ENCODE measurements at places on chromosomes 3 and 15. TPM values are rescaled to one million over a fixed set of nuclear protein-coding genes. Genes with fewer than 3 reads are reported as not detected.
A peak's percentile ranks its signal among the peaks of the same experiment; 100 is the strongest.

GRCh38 chr3:49674497-49674983, 389 bp downstream of the APEH start:
- peak overlapping the region; percentile 87 for H3K4me3 ChIP-seq
- no peak overlapping the region for H3K27ac ChIP-seq
- DNase-seq: no peak
- H3K4me1 ChIP-seq: peaks cover 19% of the 10 kb centered on the region
- H3K36me3 ChIP-seq: peaks cover 17% of the 10 kb centered on the region

DNA sequence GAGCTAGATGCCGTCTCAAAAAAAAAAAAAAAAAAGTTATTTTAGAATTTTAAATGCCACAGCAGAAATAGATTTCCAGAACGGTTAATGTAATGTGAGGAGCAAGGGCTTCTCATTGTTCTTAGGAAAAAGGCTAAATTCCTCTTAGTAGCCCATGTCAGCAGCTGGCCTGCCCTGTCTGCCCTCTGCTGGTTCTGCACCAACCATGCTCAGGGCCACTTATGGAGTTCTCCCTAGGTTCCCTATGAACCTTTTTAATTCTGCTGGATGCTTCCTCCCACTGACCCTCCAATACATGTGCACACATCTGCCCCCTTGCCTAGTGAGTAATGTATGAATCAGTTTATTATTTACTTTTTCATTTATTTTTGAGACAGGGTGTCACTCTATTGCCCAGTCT, 32.2 kb upstream of the DPPA4 start:
- H3K4me3 ChIP-seq: no peak overlapping the region
- no peaks in the 10 kb centered on the region for H3K27me3 ChIP-seq
- H3K27ac ChIP-seq: no peak overlapping the region

- H3K27me3 ChIP-seq: no peaks in the 10 kb centered on the region
- peaks cover 20% of the 10 kb centered on the region for H3K4me1 ChIP-seq
- no peak overlapping the region for H3K27ac ChIP-seq
- H3K4me3 ChIP-seq: no peak overlapping the region
These were observed 16.0 kb downstream of the RMDN3 start for GRCh38 chr15:40739047-40739446.

- peaks cover 42% of the 10 kb centered on the region for H3K36me3 ChIP-seq
- H3K4me3 ChIP-seq: no peak overlapping the region
- no peak for DNase-seq
- H3K27ac ChIP-seq: no peak overlapping the region
- H3K27me3 ChIP-seq: no peaks in the 10 kb centered on the region
These were observed 5.5 kb downstream of the ZNF35 start for GRCh38 chr3:44654039-44654438.

DNA sequence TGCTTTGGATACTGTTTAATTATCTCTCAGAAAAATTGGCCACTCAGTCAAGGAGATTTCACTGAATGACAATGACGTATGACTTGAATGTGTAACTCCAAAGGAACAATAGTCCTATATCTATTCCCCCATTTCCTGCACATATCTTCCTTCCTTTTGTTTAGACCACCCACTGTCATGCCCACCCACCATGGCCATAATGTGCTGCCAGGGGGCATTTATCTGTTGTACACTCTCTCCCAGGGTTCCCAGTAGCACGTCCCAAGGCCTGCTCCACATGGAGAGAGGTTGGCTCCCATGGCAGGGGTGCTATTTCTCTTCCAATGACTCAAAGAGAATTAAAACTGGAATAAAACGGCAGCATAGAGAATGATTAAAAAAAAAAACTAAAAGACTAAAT, 36.8 kb upstream of the CTNNB1 start:
- peaks cover 19% of the 10 kb centered on the region for H3K4me1 ChIP-seq
- H3K36me3 ChIP-seq: no peaks in the 10 kb centered on the region
- H3K27ac ChIP-seq: no peak overlapping the region
- no peak overlapping the region for H3K4me3 ChIP-seq
- peaks cover 3% of the 10 kb centered on the region for H3K27me3 ChIP-seq

DNA sequence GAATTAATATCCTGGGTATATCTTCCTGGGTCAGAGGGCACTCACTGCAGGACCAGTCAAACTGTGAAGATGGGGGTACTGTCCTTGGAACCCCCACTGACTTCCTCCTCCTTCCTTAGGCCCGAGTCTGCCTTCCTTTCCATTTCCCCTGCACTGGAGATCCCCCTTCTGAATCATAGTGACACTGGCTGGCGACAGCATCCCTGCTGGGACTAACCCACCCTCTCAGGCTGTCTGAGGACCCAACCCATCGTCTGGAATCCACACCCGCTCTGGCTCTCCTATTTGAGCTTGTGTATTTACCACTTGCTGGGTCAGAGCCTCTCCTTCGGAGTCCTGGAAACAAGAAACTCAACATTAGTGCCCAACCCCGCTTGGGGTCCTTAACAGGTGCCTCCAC, 21.2 kb downstream of the TMEM40 start:
- no peak overlapping the region for H3K27ac ChIP-seq
- H3K4me1 ChIP-seq: no peaks in the 10 kb centered on the region
- H3K4me3 ChIP-seq: no peak overlapping the region

DNA sequence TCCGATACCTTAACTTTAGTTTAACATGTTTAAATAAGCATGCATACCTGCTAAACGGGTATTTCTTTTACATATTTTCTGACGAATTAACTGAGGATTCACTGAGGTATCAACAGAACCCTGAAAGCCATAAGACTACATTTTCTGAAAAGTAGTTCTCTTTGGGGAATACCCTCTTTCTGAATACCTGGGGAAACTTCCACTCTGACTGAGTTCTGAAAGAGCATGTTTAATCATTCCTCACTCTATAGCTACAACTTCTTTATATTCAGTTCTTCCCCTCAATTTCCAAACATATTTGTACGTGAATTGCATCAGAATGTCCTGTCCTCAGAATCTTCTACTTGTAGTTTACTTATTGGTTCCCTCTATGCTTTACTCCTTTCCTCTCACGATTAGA, 403.0 kb downstream of the ROBO1 start:
- H3K4me3 ChIP-seq: no peak overlapping the region
- no peaks in the 10 kb centered on the region for H3K27me3 ChIP-seq
- no peak for DNase-seq
- no peaks in the 10 kb centered on the region for H3K4me1 ChIP-seq

DNA sequence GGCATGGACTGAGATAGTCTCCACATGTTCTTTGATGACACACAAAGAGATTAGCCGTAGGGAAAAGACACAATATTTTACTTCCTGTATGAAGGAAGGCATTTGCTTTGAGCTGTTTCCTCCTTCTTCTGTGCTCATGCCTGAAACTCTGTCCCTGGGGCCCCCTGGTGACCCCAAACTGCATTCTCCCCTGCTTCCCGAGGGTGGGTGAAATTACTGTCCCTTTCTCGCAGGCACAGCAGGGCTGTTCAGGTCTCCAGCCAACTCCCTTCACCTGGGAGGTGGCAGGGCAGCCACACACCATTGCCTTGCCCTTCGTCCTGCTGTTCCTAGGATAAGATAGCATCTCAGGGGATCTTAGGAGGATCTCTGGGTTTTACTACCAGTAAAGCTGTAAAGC, 79.2 kb downstream of the GABRG3 start:
- no peaks in the 10 kb centered on the region for H3K27me3 ChIP-seq
- H3K27ac ChIP-seq: no peak overlapping the region

DNA sequence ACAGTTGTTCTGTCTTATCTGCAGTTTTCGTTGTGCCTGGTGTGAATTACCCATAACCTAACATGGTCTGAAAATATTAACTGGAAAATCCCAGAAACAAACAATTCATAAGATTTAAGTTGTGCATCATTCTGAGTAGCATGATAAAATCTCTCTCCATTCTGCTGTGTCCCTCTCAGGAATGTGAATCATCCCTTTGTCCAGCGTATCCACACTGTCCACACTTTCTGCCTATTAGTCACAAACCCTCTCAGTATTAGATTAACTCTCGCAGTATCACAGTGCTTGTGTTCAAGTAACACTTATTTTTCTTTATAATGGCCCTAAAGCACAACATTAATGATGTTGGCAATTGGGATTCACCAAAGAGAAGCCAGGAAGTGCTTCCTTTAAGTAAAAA, 203.2 kb downstream of the CGGBP1 start:
- H3K27me3 ChIP-seq: no peaks in the 10 kb centered on the region
- no peaks in the 10 kb centered on the region for H3K4me1 ChIP-seq
- no peaks in the 10 kb centered on the region for H3K36me3 ChIP-seq
- H3K27ac ChIP-seq: no peak overlapping the region

- peaks cover 3% of the 10 kb centered on the region for H3K36me3 ChIP-seq
- H3K4me3 ChIP-seq: no peak overlapping the region
- no peak for DNase-seq
- peaks cover 40% of the 10 kb centered on the region for H3K4me1 ChIP-seq
- H3K27me3 ChIP-seq: no peaks in the 10 kb centered on the region
These were observed 6.4 kb downstream of the IQSEC1 start for GRCh38 chr3:13066834-13067233.

GRCh38 chr3:170764017-170764416, 106.0 kb downstream of the RPL22L1 start:
- no peaks in the 10 kb centered on the region for H3K36me3 ChIP-seq
- H3K4me3 ChIP-seq: no peak overlapping the region
- no peak overlapping the region for H3K27ac ChIP-seq

DNA sequence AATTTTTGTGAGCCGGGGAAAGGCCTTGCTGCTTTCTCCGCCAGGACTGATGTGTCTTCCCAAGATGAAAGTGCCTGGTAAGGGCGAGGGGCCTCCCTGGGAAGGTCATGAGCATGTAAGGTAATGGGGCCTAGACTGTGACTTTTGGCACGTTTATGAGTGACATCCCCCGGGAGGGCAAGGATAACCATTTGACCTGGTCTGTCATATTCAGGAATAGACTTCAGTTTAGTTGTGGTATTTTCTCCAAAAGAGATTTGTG, 631 bp upstream of the CNBP start:
- H3K4me3 ChIP-seq: peak overlapping the region; percentile 97
- peak overlapping the region; percentile 98 for H3K27ac ChIP-seq
- DNase-seq: peak; percentile 19
- H3K36me3 ChIP-seq: peaks cover 30% of the 10 kb centered on the region
- peaks cover 32% of the 10 kb centered on the region for H3K4me1 ChIP-seq
- H3K27me3 ChIP-seq: no peaks in the 10 kb centered on the region

DNA sequence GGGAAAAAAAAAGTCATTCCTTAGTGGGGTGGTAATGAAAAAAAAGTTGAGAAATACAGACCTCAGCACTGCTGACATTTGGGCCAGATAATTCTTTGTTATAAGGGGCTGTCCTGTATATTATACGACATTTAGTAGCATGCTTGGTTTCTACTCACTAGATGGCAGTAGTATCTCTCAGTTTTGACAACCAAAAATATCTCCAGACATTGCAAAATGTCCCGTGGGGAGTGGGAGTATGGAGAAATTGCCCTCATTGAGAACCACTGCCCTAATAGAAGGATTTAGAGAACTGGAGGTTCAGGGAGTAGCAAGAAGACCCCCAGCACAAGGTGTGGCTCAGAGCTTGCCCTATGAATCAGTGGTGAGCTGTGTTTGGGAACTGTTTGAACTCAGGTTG, 28.6 kb upstream of the TEX264 start:
- no peak for DNase-seq
- H3K36me3 ChIP-seq: peaks cover 58% of the 10 kb centered on the region
- no peak overlapping the region for H3K4me3 ChIP-seq
- H3K4me1 ChIP-seq: no peaks in the 10 kb centered on the region
- H3K27me3 ChIP-seq: no peaks in the 10 kb centered on the region

DNA sequence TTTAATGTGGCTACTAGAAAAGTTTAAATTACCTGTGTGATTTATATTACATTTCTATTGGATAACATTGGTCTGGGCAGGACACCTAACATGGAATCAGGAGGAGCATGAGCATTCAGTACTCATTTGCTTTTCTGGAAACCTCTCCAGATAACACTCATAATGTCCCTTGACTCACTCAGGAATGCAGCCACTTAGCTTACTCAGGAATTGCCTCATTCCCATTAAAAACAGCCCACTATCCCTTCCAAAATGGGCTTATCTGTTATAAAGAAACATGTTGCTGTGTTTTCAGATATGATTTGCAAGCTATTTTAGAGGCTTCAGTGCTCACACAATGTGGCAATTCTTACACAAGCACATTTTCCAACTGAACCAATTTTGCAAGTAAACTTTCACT, 17.1 kb downstream of the GBE1 start:
- H3K36me3 ChIP-seq: peaks cover 2% of the 10 kb centered on the region
- no peak overlapping the region for H3K27ac ChIP-seq
- no peaks in the 10 kb centered on the region for H3K27me3 ChIP-seq
- H3K4me1 ChIP-seq: peaks cover 8% of the 10 kb centered on the region

DNA sequence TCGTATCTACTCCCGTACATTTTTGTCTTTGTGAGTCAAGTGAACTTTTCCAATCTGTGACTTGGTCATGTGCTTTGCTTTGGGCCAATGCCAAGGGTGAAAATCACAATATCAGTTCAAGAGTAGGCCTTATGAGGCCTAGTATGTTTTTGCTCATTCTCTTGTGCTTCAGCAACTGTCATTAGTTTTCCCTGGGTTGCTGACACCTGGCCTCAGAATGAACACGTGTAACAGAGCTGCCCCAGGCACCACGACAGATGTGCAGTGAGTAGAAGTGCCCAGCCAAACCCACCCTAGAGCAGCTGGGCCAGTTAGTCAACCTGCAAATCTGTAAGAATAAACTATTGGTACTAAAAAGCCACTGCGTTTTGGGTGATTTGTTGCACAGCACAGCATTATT, 460.3 kb upstream of the WNT5A start:
- H3K36me3 ChIP-seq: no peaks in the 10 kb centered on the region
- no peak overlapping the region for H3K4me3 ChIP-seq
- DNase-seq: no peak
- H3K27ac ChIP-seq: no peak overlapping the region
- H3K4me1 ChIP-seq: no peaks in the 10 kb centered on the region
- H3K27me3 ChIP-seq: no peaks in the 10 kb centered on the region

The LNP1 gene
- total RNA-seq: 2.6 TPM

The ADAMTS17 gene
- 0.83 TPM for total RNA-seq

The ITGA11 gene
- 0.27 TPM for total RNA-seq
